Activated naive CD4-positive, alpha-beta T cell treated with anti-CD3 and anti-CD28 coated beads for 36 hours (primary cell): ENCODE measurements at places on chromosomes 12 and 14.

- DNase-seq, result no peak
Observed at GRCh38 chr14:103460415-103460814, 62.2 kb downstream of the CKB start.

DNA sequence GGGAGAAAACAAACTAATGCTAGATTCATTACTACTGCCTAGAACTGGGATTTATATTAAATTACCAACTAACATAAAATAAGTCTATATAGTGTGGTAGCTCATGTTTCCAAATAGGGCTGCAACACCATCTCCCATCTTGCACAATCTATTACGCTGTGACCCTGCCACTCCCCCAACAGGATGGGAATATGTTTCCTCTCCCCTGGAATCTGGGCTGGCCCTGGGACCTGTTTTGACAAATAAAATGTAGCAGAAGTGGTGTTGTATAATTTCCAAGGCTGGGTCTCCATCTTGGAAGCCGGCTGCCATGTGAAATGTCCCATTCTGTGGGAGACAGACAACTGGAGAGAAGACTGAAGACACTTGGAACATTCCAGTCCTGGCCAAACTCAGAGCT is 45.6 kb upstream of the FERMT2 start:
- DNase-seq, result no peak

DNA sequence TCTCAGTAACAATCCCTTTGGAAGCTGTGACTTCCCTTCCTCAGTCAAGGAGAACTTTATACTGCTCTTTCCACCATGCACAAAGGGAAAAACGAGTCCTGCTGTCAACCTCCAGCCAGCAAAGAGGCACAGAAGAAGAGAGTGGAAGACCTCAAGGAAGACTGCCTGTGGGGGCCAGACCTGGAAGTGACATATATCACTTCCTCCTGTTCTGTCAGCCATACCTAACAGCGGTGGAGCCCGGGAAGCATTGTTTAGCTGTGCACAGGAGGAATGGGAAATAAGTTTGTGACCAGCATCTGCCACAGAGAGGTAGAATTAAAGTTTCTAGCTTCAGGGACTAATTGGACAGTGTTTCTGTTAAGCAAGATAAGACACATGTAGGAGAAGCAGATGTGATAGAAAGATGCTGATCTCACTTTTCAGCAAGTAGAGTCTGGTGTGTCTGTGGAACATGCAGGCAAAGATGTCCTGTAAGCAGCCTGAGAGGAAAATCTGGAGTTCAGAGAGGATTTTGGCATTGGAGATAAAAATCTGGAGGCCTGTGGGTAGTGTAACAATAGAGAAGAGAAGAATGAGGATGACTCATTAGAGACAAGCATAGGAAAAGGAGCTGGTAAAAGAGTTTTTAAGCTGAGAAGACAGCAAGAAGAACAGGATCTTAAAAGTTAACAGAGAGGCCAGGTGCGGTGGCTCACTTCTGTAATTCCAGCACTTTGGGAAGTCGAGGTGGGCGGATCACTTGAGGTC is 141.6 kb upstream of the CPSF6 start:
- DNase-seq, result no peak

DNA sequence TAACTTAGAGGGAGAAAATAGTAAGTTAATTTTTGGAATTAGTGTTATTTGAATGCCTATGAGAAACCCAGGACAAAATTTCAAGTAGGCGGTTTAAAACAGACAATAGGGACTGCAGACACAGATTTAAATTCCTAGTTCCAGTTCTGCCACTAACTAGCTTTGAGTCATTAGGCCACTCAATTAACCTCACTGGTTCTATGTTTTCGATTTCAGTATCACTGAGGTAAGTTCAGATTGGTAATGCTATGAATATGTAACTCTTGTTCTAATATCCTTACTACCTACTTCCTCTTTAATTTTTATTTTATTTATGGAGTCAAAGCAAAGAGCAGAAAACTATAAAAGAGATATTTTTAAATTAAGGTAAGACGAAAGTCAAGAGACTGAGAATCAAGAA is 52.6 kb downstream of the GALC start:
- DNase-seq, result no peak

DNA sequence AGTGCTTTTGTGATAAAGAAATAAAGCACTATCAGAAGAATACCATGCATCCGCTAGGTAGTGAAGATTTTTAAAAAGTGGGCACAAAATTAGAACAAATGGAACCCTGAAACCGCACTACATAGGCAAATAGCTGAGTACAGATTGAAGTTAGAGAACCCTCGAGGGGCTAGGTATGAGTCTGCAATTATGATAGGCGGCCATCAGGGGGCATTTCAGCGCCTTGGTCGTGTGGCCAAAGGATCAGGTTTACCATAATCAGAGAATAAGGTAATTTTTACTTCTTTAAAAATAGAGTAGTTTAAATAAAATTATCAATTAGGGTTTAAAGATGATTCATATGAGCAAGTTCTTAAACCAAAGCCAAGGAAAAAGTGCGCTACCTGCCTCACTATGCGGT is 129.8 kb downstream of the TMX1 start:
- DNase-seq, result peak; percentile 50

DNA sequence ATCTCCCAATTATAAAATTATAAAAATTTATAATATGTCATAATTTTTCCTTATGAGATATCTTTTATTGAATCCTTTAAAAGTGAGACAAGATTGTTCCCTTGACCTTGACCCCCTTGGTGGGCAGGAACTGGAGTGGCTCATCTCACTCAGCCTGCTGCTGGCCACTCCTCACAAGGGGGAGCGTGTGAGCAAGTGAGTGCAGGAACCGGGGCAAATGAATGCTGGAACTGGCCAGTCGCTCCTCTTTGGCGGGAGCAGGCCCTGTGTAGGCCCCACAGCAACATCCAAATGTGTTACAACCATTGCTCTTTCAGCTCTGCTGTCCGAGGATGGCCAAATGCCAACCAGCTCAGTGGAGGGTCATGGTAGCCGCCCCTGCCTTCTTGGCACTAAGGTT is 178.8 kb downstream of the ETNK1 start:
- no peak for DNase-seq

DNA sequence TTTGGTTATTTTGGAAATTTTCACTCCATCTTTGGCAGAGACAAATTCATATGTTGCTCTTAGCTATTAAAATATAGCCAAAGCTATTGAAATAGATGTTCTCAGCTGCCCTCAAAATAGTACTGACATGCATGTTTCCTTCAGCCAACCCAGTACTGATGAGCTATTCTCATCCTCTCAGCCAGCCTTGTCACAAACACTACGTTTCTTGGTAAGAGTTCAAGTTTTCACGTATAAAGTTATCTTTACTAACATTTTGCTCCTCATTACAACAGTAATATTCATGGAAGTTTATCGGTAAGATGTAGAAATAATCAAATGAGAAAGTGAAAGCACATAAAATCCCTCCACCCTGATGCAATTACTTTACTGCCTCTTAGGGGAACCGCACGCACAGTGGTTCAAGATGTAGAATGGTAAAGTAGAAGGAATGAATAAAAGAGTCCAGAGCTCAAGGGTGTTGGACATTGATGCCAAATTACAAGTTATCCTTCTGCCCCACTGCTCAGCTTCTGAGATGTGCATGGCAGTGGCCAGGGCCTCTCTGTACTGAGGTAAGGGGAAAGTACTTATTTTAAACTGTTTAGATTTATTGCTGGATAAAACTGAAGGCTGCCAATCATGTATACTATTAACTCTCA is 20.7 kb downstream of the GCH1 start:
- peak; percentile 51 for DNase-seq

GRCh38 chr12:85825746-85826145 is 10.5 kb downstream of the RASSF9 start:
- no peak for DNase-seq

GRCh38 chr14:90642244-90642717 is 173.9 kb downstream of the TTC7B start:
- DNase-seq, result no peak

GRCh38 chr12:28460420-28461130 is 270.3 kb downstream of the CCDC91 start:
- DNase-seq, result no peak

DNA sequence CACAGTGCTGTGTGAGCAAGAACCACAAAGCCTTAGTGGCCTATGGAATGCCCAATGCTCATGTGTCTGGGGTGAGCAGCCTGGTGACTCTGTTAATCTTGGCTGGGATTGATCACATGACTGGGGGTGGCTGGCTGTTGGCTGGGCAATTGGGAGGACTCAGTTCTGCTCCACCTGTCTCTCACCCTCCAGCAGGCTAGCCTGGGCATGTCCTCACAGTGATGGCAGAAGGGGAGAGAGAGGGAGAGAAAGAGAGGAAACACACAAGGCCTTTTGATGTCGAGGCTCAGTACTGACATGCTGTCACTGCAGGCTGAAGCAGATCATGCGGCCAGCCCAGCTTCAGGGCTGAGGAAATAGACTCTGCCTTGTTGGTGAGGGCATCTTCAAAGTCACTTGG is 136.8 kb downstream of the TBX5 start:
- DNase-seq, result no peak

DNA sequence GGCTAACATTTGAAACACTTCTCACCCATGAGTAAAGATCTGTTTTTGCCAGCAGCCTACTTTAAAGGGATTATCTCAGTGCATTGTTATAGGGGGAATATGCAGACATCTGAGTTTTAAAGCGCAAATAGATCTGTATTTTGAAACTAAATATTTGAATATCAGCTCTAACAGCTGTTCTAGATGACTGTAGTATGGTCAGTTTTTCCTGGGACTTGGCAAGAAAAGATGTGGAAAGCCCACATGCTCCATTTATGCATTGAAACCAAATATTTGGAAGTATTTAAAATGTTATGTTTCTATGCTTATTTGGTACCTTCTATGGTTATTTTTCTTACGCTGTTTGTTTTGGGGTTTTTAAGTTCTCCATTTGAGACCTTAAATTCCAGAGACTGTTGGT is 41.7 kb downstream of the RIC8B start:
- no peak for DNase-seq
